Smooth muscle cell of the pulmonary artery (primary cell): ENCODE measurements at places on chromosomes 16 and 17. TPM values are rescaled to one million over a fixed set of nuclear protein-coding genes. Genes with fewer than 3 reads are reported as not detected.

TMC6 gene
- total RNA-seq: 1.3 and 12.1 TPM in 2 replicates

FLYWCH2 gene
- 42.1 and 44.4 TPM in 2 replicates for total RNA-seq

KRTAP4-5 gene
- not detected in 2 replicates for total RNA-seq

MRPL58 gene
- total RNA-seq: 13.4 and 15.6 TPM in 2 replicates

GAS2L2 gene
- total RNA-seq: 0.07 and 0.10 TPM in 2 replicates

NXPH3 gene
- total RNA-seq: 2.4 and 2.9 TPM in 2 replicates

TMC7 gene
- total RNA-seq: 0.85 and 2.7 TPM in 2 replicates

ST6GALNAC2 gene
- 0.33 and 0.76 TPM in 2 replicates for total RNA-seq
